ENCODE measurements at places on chromosomes 7 and 10.

GRCh38 chr7:119556436-119556835 is 716.5 kb upstream of the KCND2 start:
- DNase-seq, result no peak

- no peak for DNase-seq
Measured at GRCh38 chr7:151233804-151234203, 1.5 kb downstream of the CHPF2 start.

GRCh38 chr10:121928528-121928884 is 675 bp upstream of the ATE1 start:
- DNase-seq, result no peak

DNA sequence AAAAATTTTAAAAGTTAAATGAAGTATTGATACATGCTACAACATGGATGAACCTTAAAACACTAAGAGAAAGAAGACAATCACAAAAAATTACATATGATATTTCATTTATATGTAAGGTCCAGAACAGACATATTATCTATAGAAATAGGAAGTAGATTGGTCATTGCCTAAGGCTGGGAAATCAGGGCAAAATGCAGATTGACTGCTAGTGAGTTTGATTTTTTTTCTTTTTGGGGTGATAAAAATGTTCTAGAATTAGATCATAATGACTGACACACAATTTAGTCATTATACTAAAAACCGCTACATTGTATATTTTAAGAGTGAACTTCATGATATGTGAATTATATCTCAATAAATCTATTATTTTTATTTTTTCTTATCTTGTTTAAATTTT is 88.3 kb downstream of the CPEB3 start:
- DNase-seq, result no peak

DNA sequence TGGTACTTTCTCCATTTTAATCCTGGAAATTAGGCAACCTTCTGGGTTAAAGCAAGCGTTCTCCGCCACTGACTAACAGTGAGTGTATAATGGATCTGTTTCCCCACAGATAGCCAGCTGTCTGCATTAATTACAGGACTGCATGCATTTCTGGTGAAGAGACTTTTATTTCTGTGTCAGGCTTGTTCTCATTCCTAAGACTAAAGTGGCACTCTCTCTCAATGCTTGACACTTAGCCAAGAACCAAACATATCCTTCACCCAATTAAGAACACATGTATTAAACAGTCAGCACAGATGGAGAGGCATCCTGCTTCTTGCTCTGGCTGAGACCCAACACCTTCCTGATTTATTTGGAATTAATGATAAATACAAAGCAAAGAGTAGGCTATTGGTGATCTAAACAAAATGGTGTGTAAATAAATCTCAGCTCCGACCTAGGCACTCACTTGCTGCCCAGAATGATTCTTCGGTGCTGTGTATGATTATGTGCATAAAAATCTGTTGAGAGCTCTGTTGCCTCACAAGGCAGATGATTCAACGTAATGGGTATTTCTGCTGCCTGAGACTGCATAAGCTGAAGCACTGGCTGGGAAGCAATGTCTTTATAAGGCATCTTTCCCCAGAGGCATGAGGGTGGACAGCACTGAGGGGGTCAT is 16.8 kb downstream of the CALU start:
- peak; percentile 97 for DNase-seq

DNA sequence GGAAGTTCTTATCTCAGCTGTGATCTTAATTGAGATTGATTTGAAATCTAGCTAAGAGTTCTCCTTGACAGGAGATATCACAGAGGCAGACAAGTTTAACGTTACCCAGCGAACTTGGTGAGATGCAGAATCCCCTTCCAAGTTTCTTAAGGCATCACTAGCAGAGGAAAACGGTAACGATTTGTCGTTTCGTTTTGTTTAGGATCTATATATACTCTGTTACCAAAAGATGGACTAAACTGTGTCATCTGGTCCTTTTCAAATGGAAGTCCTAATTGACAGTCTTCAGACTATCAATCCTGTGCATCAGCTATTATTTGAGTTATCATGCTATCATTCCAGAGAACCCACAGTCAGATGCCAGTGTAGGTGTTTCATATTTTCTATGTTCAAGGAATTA is 316.7 kb upstream of the SORCS1 start:
- DNase-seq, result no peak

DNA sequence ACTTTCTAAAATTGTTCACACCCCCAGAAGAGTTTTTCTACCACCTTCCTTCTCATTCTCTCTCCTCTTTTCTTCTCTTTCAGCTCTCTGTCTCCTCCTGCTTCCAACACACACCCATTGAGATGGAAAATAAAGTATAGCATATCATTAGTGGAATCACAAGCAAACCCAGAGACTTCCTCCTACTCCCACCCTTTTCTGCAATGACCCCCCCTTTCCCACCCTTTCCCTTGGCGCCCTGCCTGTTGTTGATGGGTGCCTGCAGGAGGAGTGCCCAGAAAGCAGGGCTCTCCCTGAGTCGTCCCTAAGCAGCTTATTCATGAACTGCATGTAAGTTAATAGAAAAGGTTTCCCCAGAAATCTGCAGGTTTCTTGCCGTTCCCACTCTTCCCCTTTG is 300.0 kb downstream of the PLXNA4 start:
- no peak for DNase-seq

DNA sequence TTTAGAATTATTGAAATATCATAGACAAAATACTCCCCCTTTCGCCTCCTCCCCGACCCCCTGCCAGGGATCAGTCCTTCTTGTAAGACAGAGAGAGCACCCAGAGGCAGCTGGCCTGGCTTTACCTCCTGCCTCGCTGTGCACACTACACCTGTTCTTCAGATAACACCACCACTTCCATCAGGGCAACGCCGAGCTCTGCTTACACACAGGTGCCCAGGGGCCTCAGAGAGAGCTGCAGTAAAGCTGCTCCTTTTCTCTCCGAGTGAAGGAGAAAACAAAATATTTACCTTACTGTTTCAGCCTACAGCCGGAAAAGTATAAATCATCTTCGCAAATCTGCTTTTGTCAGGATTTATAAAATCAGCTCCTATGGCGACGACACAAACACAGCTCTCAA is 80.7 kb downstream of the HIPK2 start:
- no peak for DNase-seq

- no peak for DNase-seq
Measured at GRCh38 chr7:150358988-150359621, 9.5 kb upstream of the REPIN1 start.

GRCh38 chr7:84647797-84648757 is 453.5 kb upstream of the SEMA3A start:
- peak; percentile 83 for DNase-seq

DNA sequence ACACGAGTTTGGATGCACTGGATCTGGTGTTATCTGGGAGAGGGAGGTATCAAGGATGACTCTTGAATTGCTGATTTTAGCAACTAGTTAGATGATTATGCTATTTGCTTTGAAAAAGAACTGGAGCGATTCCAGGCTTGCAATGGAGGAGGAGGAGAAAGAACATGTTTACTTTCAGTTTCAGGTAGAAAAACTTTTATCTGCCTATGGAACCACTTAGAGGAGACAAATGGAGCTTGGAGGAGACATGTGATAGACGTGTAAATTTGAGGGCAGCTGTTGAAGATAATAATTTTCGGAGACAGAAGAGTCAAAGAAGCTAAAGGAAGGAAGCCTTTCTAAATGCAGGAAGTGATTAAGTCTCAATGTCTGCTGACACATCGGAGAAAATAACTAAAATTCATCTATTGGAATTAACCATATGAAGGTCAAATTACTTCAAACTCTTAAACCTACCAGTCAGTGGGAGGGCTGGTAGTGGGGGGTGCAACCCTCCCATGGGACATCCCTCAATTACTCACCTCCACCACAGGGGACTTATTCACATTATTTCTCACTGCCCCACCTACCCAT is 56.4 kb upstream of the GNAI1 start:
- DNase-seq, result no peak
